Neural progenitor cell (in vitro differentiated cells): ENCODE measurements at places on chromosomes 16 and 17. TPM values are rescaled to one million over a fixed set of nuclear protein-coding genes. Genes with fewer than 3 reads are reported as not detected.

The C16orf74 gene
- 1.1 TPM in 1 of 2 replicates, not detected in the other for total RNA-seq

DNA sequence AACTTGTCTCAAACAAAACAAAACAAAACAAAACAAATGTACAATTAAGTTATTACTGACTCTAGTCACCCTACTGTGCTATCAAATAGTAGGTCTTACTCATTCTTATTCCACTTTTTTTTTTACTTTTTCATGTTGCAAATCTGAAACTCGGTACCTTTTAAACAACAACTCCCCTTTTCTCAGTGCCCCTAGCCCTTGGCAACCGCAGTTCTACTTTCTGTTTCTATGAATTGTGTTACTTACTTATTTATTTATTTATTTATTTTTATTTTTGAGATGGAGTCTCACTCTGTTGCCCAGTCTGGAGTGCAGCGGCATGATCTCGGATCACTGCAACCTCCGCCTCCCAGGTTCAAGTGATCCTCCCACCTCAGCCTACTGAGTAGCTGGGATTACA, 104.0 kb downstream of the SLC39A11 start:
- no peaks in the 10 kb centered on the region for H3K27me3 ChIP-seq
- H3K4me1 ChIP-seq: peaks cover 3% of the 10 kb centered on the region
- no peak overlapping the region for H3K27ac ChIP-seq
- no peaks in the 10 kb centered on the region for H3K36me3 ChIP-seq
- no peak overlapping the region for H3K4me3 ChIP-seq

- H3K4me3 ChIP-seq: peak overlapping the region; percentile 29
- no peaks in the 10 kb centered on the region for H3K36me3 ChIP-seq
- H3K27me3 ChIP-seq: no peaks in the 10 kb centered on the region
- H3K27ac ChIP-seq: no peak overlapping the region
- DNase-seq: peak; percentile 30
Measured at GRCh38 chr17:75155191-75155601, 884 bp upstream of the JPT1 start.

DNA sequence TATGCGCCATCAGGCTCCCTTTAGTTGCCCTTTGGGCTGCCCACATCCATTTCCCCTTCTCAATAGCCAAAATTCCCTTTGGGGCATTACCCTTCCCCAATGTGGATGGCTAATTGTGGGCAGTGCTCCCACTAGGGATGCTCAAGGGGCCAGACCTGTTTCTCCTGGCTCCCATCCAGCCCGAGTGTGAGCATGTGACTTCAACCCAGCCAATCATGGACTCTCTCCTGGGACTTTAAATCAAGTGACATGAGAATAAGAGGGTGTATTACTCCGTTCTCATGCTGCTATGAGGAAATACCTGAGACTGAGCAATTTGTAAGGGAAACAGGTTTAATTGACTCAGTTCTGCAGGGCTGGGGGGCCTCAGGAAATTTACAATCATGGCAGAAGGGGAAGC, 60.9 kb upstream of the WSB1 start:
- no peak for DNase-seq
- H3K27ac ChIP-seq: no peak overlapping the region
- H3K36me3 ChIP-seq: no peaks in the 10 kb centered on the region
- no peaks in the 10 kb centered on the region for H3K27me3 ChIP-seq

DNA sequence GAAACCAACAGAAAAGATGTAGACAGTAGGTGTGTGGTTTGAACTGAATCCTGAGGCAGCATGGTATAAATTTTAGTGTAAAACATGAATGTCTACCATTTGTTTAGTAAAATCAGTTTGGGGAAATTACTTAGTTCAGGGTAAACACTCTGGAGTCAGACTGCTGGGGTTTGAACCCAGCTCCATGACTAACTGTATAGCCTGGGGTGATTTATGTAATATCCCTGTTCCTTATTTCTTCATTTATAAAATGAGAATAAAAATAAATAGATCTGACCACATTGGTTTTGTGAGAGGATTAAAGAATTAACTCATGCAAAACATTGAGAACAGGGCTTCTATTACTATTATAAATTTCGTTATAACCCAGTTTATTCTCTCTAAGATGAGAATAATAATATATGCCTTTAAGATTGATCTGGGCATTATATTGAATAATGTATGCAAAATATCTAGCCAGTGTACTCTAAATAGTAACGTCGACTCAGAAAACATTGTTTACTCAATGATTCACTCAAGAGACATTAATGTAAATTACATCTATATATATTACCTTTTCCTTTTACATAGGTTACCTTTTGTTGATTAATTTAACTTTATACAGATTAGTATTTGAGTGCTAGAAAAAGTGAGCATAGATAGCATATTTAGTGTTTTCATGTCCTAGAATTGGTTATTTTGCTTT, 120.6 kb upstream of the KCNJ16 start:
- H3K27ac ChIP-seq: no peak overlapping the region
- H3K4me3 ChIP-seq: no peak overlapping the region
- no peaks in the 10 kb centered on the region for H3K36me3 ChIP-seq
- no peak for DNase-seq
- no peaks in the 10 kb centered on the region for H3K4me1 ChIP-seq

GRCh38 chr16:49918257-49918656, 62.3 kb upstream of the ZNF423 start:
- no peaks in the 10 kb centered on the region for H3K36me3 ChIP-seq
- no peaks in the 10 kb centered on the region for H3K27me3 ChIP-seq
- no peak overlapping the region for H3K4me3 ChIP-seq
- DNase-seq: no peak

The PIK3R5 gene
- 0.90 and 0.99 TPM in 2 replicates for total RNA-seq

GRCh38 chr17:79938336-79939093, 97.2 kb downstream of the TBC1D16 start:
- no peak for DNase-seq
- no peak overlapping the region for H3K27ac ChIP-seq
- no peaks in the 10 kb centered on the region for H3K36me3 ChIP-seq
- no peak overlapping the region for H3K4me3 ChIP-seq
- H3K4me1 ChIP-seq: peaks cover 11% of the 10 kb centered on the region

The HLF gene
- total RNA-seq: 0.06 and 0.11 TPM in 2 replicates

DNA sequence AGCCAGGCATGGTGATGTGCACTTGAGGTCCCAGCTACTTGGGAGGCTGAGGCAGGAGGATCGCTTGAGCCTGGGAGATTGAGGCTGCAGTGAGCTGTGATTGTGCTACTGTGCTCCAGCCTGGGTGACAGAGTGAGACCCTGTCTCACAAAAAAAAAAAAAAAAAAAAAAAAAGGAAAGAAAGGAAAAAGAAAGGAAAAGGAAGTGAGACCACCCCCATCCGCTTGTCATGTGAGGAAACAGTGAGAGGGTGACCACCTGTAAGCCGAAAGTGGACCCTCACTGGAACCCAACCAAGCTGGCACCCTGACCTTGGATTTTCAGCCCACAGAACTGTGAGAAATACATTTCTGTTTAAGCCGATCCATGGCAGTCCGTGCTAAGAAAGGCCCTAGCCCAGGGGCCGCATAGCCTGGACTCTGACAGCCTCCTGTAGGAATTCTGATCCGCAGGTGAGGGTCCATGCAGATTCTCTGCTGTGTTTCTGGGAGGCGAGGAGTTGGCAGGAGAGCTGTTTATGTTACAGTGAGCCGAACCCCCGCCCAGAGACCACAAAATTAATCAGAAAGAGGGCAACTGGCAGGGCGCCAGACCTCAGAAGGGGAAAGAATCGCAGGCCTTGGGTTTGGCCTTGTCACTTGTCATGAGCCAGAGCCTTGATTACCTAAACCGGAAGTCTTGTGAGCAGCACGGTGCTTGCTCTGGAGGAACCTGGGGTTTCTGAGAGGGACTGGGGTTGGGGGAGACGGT, 945 bp downstream of the SGSH start:
- peaks cover 18% of the 10 kb centered on the region for H3K4me1 ChIP-seq
- DNase-seq: no peak
- no peaks in the 10 kb centered on the region for H3K36me3 ChIP-seq
- peak overlapping the region; percentile 100 for H3K4me3 ChIP-seq
- no peaks in the 10 kb centered on the region for H3K27me3 ChIP-seq

DNA sequence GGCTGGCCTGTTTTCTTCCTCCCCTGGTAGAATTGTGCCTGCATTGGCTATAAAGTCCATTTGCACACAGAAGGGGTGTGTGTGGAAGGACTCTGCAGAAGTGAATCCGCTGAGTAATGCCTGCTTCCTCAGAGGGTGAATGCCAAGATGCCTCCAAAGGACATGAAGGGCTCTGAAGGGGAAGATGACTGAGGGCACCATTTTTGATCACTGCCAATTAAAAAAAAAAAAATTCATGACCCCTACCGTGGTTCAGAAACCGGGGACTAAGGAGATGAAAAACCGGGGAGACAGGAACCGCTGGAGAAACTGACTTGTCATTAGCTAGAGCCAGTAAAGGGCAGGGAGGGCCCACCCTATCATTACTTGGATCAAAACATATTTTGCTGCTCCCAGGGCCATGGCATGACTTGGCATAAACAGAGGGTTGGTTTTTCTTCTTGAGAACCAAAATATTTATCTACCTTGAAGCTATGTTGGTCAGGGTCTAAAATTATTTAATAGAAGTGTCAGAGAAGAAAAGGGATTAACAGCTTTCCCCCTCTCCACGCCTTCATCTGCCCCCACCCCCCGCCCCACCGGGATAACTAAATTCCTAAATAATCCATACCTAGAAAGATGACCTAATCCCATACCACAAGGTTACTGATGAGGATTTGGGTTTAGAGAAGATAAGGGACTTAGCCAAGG, 3.6 kb upstream of the USP7 start:
- H3K4me1 ChIP-seq: peaks cover 3% of the 10 kb centered on the region
- DNase-seq: no peak
- H3K27ac ChIP-seq: no peak overlapping the region
- H3K36me3 ChIP-seq: no peaks in the 10 kb centered on the region

The DPEP3 gene
- total RNA-seq: 0.19 TPM in 1 of 2 replicates, not detected in the other

The KRTAP9-8 gene
- not detected in 2 replicates for total RNA-seq

- no peaks in the 10 kb centered on the region for H3K36me3 ChIP-seq
- DNase-seq: no peak
- H3K4me3 ChIP-seq: no peak overlapping the region
- H3K4me1 ChIP-seq: peaks cover 19% of the 10 kb centered on the region
- no peak overlapping the region for H3K27ac ChIP-seq
- no peaks in the 10 kb centered on the region for H3K27me3 ChIP-seq
Measured at GRCh38 chr16:77059446-77059845, 131.5 kb upstream of the MON1B start.

DNA sequence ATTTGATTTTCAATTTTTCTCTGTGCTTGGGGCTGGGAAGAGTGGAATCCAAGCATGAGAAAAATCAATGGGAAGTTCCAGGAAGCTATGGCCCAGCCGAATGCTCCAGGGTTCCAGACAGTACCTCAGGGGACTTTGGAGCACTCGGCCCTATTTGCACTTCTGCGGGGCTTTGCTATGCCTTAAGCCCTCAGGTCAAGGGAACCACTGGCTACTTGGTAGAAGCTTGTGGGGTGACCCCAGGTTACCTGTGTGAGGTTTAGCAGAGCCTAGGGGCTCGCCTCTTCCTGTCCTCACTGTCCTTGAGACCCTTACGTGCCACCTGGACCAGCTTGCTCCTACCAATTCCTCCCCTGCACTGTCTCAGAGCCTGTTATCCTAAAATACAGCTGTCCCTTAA, 121.3 kb downstream of the MGAT5B start:
- H3K27me3 ChIP-seq: no peaks in the 10 kb centered on the region
- no peak overlapping the region for H3K27ac ChIP-seq
- H3K4me3 ChIP-seq: no peak overlapping the region
- H3K36me3 ChIP-seq: no peaks in the 10 kb centered on the region
- DNase-seq: no peak

The PDILT gene
- not detected in 2 replicates for total RNA-seq

The NUPR1 gene
- total RNA-seq: 0.03 TPM in 1 of 2 replicates, not detected in the other

The RPL23 gene
- 1,779 and 3,404 TPM in 2 replicates for total RNA-seq

- H3K36me3 ChIP-seq: peaks cover under 1% of the 10 kb centered on the region
- peaks cover 30% of the 10 kb centered on the region for H3K4me1 ChIP-seq
- H3K27me3 ChIP-seq: no peaks in the 10 kb centered on the region
Measured at GRCh38 chr16:9112166-9112843, 20.9 kb downstream of the HAPSTR1 start.

DNA sequence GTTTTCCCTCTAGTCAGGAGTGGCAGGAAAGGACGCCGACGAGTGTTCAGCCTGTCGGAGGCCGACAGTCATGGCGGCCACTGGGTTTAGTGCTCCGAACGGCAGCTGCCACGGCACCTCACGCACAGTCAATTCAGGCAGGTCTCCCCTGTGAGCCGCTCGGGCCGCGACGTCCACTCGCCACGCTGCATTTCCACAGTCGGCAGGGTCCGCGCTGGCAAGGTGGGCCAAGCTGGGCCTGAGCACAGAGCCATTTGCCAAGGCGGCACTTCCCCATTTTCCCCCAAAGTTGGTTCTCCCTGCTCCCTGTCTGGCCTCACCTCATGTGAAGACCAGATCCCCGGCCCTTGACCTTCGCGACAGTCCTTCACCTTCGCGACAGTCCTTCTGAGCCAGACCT, 81.9 kb downstream of the SOCS1 start:
- no peaks in the 10 kb centered on the region for H3K36me3 ChIP-seq
- no peak for DNase-seq
- no peaks in the 10 kb centered on the region for H3K4me1 ChIP-seq
- no peaks in the 10 kb centered on the region for H3K27me3 ChIP-seq

DNA sequence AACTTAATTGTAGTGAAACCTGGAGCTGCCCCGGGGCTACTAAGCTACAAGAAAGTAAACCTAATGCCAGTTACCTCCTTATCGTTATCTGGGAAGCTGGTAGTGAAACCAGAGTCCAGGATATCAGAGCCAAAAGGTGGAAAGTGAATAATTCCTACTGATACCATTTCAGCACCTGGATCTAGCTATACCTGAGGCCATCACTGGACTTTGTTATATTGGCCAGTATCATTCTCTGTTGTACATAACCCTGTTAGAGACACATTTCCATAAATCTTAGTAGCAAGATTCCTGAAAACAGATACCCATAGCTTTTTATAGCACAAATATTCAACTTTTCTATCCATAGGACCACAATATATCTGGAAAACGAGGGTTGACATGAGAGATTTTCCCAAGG, 538.0 kb downstream of the GRIN2A start:
- DNase-seq: no peak
- no peak overlapping the region for H3K27ac ChIP-seq
- H3K4me1 ChIP-seq: no peaks in the 10 kb centered on the region

The CLEC18B gene
- total RNA-seq: 3.4 and 5.0 TPM in 2 replicates

- no peaks in the 10 kb centered on the region for H3K4me1 ChIP-seq
- H3K27ac ChIP-seq: no peak overlapping the region
- no peaks in the 10 kb centered on the region for H3K36me3 ChIP-seq
- no peak overlapping the region for H3K4me3 ChIP-seq
- DNase-seq: no peak
Measured at GRCh38 chr17:1736348-1737281, 6.1 kb upstream of the SERPINF2 start.
